Caki2 (cell line): ENCODE measurements at places on chromosomes 12 and 14.

DNA sequence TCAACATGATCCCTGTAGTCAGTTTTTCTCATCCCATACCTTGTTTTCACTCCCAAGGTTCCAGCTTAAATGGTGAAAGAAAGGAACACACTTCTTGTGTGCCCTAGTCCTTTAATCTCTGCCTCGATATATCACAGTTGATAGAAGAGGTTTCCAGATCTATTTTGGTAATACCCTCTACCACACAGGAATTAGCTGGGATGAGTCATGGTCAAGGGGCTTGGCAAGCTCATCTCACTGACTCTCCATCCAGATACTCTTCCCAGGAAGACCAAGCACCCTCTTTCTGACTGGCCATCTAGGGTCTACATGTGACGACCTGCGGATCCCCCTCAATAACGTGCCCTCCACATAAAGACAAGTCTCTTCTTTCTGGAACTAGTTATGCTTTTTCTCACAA lies 277.9 kb downstream of the ITPR2 start:
- no peak for DNase-seq

DNA sequence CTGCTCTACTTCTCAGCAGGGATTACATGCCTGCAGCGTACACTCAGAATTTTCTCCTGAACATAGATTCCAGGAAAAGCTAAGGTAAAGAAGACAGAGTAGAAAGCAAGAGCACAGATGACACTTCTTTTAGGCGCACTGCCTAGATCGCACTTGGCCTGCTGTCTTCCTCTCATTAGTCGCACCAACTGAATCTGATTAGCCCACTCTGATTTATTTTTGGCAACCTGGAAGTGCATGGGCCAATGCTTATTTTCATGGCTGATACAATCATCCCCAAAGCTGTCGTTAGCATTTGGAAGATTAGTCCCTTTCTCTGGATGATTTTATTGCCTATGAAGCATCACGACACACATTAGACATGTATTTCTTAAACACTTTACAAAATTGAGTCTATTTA lies 152.5 kb downstream of the PTPRO start:
- DNase-seq, result no peak

- DNase-seq, result no peak
Observed at GRCh38 chr12:66848967-66849366, 170.1 kb upstream of the GRIP1 start.

- peak; percentile 70 for DNase-seq
Observed at GRCh38 chr12:77893918-77894317, 63.2 kb downstream of the NAV3 start.

GRCh38 chr12:88998421-88998820 lies 353.9 kb downstream of the DUSP6 start:
- no peak for DNase-seq
